ENCODE measurements at places on chromosomes 6 and 20. TPM values are rescaled to one million over a fixed set of nuclear protein-coding genes. Genes with fewer than 3 reads are reported as not detected.

DNA sequence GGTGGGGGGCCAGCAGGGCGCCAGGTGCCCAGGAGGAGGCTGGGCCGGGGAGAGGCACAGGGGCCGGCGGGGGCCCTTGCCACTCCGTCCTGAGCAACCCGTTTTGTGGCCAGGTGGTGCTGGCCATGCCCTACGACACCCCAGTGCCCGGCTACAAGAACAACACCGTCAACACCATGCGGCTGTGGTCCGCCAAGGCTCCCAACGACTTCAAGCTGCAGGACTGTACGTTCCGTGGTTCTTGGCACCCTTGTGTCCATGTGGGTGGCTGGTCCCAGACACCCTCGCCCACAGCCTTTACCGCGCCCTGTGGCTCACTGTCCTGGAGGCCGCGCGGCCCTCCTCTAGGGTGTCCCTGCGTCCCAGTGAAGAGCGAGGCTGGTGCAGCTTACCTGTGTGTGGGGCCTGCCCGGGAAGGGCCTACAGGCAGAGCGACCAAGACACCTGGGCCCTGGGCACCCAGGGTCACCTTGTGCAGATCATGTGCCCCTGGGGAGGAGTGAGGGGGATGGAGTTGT, 28.7 kb downstream of the PYGB start:
- no peak overlapping the region for H3K27ac ChIP-seq
- no peaks in the 10 kb centered on the region for H3K27me3 ChIP-seq
- H3K36me3 ChIP-seq, result peaks cover 21% of the 10 kb centered on the region
- H3K4me1 ChIP-seq, result no peaks in the 10 kb centered on the region
- no peak overlapping the region for H3K4me3 ChIP-seq

- H3K4me1 ChIP-seq, result no peaks in the 10 kb centered on the region
- no peak overlapping the region for H3K4me3 ChIP-seq
These were observed 29.6 kb downstream of the ANKRD6 start for GRCh38 chr6:89462503-89462902.

DNA sequence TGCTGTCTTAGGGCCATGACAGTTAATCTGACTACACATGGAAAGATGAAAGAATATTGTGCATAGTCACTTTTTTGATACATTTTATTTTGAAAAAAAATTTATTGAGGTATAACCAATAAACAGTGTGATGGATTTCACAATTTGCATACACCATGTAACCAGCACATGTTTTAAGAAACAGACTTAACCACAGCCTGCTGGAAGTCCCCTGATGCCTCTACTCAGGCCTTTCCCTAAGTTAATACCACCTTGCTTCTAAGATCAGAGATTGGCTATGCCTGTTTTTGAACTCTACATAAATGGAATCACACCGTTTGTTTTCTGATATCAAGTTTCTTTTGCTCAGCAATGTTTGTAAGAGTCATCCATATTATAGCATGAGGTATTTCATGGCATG, 136.3 kb downstream of the CFAP61 start:
- no peak overlapping the region for H3K27ac ChIP-seq
- no peak for DNase-seq
- no peaks in the 10 kb centered on the region for H3K36me3 ChIP-seq
- peaks cover 2% of the 10 kb centered on the region for H3K27me3 ChIP-seq
- H3K4me1 ChIP-seq, result no peaks in the 10 kb centered on the region

GRCh38 chr6:133741375-133741861, 147.5 kb upstream of the TCF21 start:
- peaks cover 6% of the 10 kb centered on the region for H3K27me3 ChIP-seq
- H3K4me1 ChIP-seq, result no peaks in the 10 kb centered on the region
- H3K4me3 ChIP-seq, result no peak overlapping the region

DNA sequence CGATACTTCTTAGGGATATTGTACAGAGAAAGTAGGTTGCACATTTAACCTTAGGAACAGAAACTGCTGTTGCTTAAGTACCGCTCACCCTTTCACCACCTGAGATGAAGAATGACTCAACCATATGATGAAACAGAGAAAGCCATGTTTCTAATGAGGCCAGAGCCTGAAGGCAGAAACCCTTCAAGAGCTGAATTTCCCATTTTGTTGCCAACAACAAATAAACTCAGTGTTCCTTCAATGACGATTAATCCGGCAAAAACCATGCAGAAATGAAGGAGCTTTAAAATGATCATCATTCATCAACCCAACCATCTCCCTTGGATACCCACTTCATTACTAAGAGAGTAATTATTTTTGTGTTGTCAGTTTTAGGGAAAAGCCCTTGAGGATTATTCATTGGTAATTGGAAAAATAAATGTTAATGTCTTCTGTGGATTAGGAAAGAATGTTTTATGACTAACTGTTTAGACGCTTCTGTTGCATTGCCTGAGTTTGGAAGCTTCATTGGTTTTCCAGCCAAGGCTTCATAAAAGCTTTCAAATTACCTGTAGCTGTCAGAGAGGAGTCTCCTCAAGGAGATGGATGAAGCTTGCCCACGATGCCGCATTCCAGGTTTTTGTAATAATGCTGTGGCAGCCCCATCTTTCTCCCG, 112.1 kb upstream of the IYD start:
- no peaks in the 10 kb centered on the region for H3K36me3 ChIP-seq
- peaks cover 36% of the 10 kb centered on the region for H3K27me3 ChIP-seq
- H3K27ac ChIP-seq, result peak overlapping the region; percentile 10
- no peak for DNase-seq
- H3K4me1 ChIP-seq, result peaks cover 30% of the 10 kb centered on the region

DNA sequence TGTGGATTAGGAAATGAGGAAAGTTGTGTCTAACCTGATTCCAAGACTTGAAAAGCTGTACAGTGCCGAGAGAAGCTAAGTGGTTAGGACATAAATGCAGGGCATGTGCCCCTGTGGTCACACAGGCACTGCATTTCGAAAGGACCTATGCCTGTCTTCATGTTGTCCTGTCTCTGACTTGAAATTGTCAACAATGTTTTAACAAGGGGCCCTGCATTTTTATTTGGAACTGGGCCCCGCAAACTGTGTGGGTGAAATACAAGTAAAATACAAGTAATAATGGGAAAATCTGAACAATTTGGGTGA, 38.8 kb downstream of the MRS2 start:
- H3K4me1 ChIP-seq, result no peaks in the 10 kb centered on the region
- H3K36me3 ChIP-seq, result no peaks in the 10 kb centered on the region
- no peak for DNase-seq

GRCh38 chr20:19456595-19457395, 244.4 kb downstream of the SLC24A3 start:
- no peak overlapping the region for H3K4me3 ChIP-seq
- H3K4me1 ChIP-seq, result no peaks in the 10 kb centered on the region
- no peak for DNase-seq
- no peaks in the 10 kb centered on the region for H3K36me3 ChIP-seq

DNA sequence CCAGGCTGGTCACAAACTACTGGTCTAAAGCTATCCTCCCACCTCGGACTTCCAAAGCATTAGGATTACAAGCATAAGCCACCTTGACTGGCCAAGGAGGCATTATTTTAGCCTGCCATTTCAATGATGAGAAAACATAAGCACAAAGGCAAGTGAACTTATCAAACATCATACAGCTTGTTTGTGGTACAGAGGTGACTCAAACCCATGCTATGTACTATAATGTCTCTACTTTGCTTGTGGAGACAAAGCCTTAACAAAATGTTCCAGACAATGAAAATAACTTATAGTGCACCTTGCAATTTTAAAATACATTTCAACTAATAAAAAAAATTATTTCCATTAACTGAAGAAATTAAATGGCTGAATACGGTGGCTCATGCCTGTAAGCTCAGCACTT, 26.2 kb downstream of the HDAC2 start:
- H3K4me1 ChIP-seq, result no peaks in the 10 kb centered on the region
- DNase-seq, result no peak
- peaks cover 34% of the 10 kb centered on the region for H3K36me3 ChIP-seq
- H3K27ac ChIP-seq, result no peak overlapping the region
- no peaks in the 10 kb centered on the region for H3K27me3 ChIP-seq

DNA sequence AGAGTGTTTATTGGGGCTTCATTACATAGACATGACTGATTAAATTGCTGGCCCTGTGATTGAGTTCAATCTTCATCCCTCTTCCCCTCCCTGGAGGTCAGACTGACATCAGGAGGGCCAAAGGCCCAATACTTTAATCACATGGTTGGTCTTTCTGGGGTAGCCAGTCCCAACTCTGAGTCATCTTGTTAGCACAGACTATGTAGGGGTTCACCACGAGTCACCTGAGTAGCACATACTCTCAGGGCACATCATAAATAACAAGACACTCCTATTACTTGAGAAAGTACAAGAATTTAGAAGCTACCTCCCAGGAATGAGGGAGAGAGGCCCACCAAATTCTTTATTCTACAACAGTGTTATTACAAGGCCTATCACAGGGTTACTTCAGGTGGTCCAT, 11.3 kb downstream of the GINS1 start:
- H3K4me3 ChIP-seq, result no peak overlapping the region
- H3K27ac ChIP-seq, result no peak overlapping the region
- peaks cover 2% of the 10 kb centered on the region for H3K4me1 ChIP-seq
- DNase-seq, result no peak

DNA sequence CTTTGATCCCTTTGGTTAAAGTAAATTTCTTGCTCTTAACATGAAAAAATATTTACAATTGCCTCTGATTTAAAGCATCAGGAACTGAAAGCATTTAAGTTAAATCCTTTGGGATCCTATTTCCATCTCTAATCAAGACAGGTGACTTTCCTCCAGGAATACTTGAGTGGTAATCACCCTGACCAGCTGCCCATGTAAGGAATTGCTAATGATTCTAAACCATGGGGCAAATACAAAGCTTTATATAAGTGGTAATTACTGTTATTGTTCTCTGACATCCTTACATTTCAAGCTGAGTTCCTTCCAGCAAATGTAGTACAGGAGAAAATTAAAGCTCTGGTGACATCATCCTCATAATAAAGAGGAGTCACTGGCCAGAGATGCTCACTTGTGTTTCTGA, 100.6 kb downstream of the CRYBG1 start:
- H3K27ac ChIP-seq, result no peak overlapping the region
- H3K4me1 ChIP-seq, result no peaks in the 10 kb centered on the region
- DNase-seq, result no peak
- no peak overlapping the region for H3K4me3 ChIP-seq

The DLK2 gene
- total RNA-seq, result 2.0 TPM

The ENPP5 gene
- total RNA-seq, result 0.23 TPM

The PNLDC1 gene
- total RNA-seq, result 0.11 TPM

The SIRT5 gene
- total RNA-seq, result 21.9 TPM

The COL9A3 gene
- total RNA-seq, result not detected

The KHDC1L gene
- not detected for total RNA-seq

All from activated CD4-positive, alpha-beta T cell treated with anti-CD3 and anti-CD28 coated beads for 36 hours (primary cell).